Hematopoietic multipotent progenitor cell treated with erythropoietin and hydrocortisone succinate and interleukin-3 and kit ligand, for 4 days (in vitro differentiated cells): ENCODE measurements at places on chromosomes 3 and 15.

DNA sequence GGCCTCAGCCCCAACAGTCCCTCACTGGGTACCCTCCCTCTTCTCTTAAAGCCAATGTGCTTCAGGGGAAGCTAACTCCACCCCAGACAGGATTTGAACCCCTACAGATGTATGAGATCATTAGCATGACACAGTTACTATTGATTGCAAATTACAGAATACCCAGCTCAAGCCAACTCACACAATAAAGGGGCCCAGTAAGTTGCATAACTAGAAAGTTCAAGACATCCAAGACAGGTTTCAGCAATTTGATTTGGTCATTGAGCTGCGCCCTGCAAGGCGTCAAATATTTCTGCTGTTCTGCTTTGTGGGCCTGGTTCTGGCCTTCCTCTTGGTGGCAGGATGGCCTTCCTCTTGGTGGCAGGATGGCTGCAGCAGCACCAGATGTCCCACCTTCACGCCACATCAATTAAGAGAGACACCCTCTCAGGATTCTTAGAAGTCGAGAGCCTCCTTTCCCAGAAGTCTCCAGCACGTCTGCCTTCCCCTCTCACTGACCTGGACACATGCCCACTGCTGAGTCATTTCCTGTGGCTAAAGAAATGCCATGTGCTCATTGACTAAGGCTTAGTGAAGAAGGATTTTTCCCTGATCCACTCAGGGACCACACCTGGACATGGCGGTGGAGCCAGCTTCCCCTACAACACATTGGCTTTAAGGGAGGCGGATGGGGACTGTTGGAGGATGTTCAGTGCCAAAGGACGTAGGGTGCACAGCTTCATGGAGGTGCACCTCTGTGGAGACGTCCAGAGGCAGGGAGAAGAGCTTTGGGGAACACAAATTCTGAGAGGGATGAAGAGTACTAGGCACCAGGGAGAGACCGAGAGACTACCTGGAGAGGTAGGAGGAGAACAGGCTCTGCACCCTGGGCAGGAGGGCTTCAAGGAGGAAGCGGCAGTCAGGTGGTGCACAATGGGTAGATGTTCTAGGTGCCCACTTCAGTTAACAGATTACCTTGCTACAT lies 49.1 kb downstream of the DNASE1L3 start:
- peak; percentile 69 for DNase-seq

GRCh38 chr3:179020112-179020511 lies 51.5 kb downstream of the ZMAT3 start:
- peak; percentile 34 for DNase-seq

DNA sequence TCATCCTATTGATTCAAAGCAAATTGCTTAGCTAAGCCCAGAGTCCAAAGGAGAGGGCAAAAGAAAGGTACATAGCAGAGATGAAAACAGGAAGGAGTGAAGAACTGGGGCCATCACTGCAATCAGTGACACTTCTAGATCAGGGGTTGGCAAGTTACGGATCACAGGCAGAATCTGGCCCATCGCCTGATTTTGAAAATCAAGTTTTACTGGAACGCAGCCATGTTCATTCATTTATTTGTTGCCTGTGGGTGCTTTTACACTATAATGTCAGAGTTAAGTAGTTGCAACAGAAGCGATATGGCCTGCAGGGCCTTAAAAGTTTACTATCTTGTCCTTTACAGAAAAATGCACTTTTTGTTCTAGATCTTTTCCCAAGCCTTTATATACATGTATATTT lies 271.7 kb upstream of the TOPAZ1 start:
- DNase-seq: no peak

- no peak for DNase-seq
These were observed 328.7 kb downstream of the ZBBX start for GRCh38 chr3:167051421-167051820.

- peak; percentile 49 for DNase-seq
These were observed 73.6 kb downstream of the EEFSEC start for GRCh38 chr3:128226795-128227395.

- DNase-seq: no peak
These were observed 224.8 kb downstream of the LPP start for GRCh38 chr3:188378786-188379185.

DNA sequence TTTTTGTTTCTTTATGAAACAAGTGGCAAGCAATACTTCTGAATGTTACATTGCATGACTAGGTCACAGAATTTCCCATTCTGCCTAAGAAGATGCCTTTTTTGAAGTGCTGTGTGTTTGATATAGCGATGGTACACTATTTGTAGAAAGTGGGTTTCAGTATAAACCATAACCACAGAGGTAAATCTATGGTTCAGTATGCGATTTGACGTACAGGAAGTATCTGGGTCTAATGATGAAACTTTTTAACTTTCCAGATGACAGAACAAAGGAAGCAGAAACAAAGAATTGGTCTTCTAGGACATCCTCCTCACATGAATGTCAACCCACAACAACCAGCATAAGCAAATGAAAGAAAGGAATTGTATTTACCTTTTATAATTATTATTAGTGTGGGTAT lies 133.4 kb upstream of the BHLHE40 start:
- peak; percentile 59 for DNase-seq

- DNase-seq: peak; percentile 98
These were observed at the start of gene WDR76 for GRCh38 chr15:43826508-43827341. WDR76 (plus strand) TSS chr15:43827002; CDS start chr15:43827033, 31 bp downstream.

DNA sequence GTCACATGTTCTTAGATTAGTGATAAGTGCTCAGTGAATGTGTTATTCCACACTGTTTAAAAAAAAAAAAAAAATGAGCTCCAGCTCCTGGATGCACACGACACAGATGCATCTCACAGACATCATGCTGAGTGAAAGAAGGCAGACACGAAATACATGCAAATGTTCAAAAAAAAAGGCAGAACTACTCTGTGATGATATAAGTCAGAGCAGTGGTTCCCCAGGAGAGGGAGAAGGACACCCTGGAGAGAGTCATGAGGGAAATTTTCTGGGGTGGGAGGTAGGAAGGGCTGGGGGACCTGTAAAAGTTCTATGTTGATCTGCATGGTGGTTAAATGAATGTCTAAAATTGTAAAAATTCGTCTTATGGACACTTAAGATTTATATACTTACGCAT lies 4.3 kb downstream of the CSRNP1 start:
- no peak for DNase-seq

DNA sequence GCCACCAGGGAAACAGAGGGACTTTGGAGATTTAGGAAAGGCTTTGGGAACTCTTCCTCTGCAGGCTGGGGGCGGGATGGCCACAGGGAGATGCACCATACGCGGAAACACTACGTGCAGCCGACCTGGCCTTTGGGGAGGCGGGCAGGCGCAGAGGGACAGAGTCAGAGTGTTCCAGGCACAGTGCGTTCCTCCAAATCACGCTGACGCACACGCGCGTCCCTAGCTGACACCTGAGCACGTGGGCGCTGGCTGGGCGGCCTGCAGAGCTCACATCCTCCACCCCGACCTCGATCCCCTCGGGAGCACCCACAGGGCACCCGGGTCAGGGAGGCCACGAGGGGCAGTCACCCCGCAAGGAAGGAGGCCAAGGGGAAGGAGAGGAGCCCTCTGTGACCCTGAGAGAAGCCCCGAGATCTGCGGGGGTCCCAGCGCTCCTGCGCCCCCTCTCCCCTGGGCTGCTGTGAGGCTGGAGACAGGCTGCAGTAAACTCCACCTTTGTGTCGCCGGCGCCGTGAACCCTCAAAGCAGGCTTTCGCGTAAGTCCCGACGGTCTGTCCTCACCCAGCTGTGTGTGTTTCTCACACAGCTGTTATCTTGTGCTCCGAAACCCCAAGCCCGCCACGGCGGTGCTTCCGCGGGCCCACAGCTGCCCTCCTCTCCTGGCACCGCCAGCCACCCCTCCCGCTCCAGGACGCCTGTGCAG lies 196.3 kb downstream of the OCA2 start:
- no peak for DNase-seq

GRCh38 chr3:179860275-179861107 lies 176.2 kb downstream of the PEX5L start:
- no peak for DNase-seq

DNA sequence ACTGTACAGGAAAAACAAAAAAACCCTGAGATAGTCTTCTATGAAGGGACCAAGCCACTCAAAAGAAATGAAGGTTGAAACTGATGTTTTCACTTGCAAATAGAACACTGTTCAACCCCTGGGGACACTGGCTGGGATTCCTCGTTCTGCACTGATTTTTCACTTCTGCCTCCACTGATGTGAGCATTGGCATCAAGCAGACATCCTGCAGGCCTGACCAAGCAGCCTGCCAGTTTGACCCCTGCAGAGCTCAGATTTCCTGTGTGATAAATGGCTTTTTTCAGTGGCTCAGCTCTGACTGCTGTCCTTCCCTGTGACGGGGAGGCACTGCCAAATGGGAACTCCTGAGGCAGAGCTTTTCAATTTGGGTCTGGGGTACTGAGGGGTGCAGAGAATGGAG lies 50.0 kb downstream of the RASGRP1 start:
- DNase-seq: no peak

GRCh38 chr3:72161881-72162595 lies 377.1 kb upstream of the PROK2 start:
- DNase-seq: no peak

DNA sequence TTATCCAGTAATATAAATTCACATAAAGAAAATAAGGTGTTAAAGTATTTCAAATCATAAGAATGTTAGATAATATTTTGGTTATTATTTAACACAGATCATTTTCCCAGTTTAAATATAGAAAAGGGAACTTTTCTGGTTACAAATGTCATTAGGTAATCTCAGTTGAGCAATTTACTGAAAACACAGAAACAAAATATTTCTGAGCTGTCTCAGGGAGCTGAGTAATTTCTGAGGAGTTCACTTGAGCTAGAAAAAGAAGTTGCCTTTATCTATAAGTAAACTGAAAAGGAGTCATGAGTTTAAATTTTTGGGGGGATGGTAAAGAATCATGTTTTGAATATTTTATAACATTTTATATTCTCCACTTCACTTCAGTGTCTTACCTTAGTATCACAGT lies 855.4 kb upstream of the ARPP21 start:
- no peak for DNase-seq

GRCh38 chr3:150349314-150350097 lies 58.6 kb upstream of the TSC22D2 start:
- DNase-seq: no peak

DNA sequence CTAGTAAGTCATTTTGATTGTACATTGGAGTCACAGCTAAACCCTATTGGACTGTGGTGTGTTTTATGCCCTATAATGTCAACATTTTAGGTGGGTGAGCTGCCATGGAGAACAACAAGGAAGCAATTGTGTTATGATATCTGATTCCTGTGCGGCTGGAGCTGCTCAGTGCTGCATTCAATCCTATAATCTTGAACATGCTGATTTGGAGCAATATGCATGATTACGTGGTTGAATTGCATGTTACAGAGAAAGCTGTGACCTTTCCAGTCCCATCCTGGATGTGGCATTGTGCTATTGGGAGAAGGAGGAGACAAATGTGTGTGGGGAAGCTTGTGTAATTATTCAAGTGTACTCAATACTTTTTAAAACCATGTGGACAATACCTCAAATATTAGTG lies 20.1 kb upstream of the C3orf49 start:
- DNase-seq: no peak

- DNase-seq: peak; percentile 17
These were observed 45.7 kb downstream of the UBP1 start for GRCh38 chr3:33394403-33395054.

GRCh38 chr15:66706225-66706732 lies 4.2 kb downstream of the SMAD6 start:
- no peak for DNase-seq

DNA sequence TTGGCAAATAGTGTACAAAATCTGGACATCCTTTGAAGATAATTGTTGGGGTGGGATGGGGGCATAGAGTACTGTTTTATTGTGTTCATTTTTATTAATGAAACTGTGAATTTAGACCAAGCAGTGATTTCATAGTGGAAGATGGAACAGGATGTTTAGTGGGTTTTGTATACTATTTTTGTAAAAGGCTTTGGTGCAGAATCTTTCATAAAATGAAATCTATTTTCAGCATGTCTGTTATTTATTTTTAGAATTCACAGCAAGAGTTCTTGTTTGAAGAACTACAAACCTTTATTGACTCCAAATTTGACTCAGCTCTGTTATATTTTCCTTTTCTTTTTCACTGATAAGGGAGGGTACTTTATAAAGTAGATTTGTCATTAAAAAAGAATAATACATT lies 145.4 kb downstream of the AKAP13 start:
- no peak for DNase-seq

DNA sequence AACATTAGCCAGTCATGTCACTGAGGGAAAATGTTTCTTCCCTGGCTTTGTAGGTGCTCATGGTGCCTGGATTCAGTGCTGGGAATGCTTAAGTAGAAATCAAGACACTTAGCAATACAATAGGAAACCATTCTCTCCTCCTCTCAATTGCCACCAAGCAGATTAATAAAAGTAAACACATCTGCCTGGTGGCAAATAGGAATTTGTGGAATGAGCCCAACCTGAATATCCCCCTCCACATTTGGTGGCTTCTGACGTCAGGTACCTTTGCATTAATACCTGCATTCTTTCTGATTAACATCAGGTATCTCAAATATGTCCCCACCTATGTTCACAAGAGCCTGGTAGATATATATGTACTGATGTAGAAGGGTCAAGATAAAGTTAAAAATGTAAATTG lies 42.7 kb downstream of the PPP2R3A start:
- no peak for DNase-seq

GRCh38 chr15:37789397-37789786 lies 145.0 kb upstream of the TMCO5A start:
- DNase-seq: no peak

DNA sequence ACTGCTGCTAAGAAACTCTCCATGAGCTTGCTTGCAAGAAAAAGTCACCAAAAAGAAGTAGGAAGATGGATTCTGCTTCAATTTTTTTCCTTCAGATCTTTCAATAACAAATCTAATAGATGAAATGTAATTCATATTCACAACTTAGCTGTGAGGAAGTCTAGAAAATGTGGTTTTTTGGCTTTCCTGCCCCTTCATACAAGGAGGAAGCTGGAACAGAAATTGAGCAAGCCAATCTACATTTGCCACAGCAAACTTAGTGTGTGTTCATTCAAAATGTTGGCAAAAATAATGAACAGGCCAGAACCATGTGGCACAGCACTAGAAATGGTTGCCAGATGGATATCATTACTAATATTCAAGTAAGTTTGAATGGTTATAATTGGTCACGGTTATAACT lies 93.2 kb upstream of the NEDD4 start:
- DNase-seq: peak; percentile 66

- DNase-seq: no peak
These were observed 573.0 kb downstream of the MECOM start for GRCh38 chr3:169090559-169090958.

DNA sequence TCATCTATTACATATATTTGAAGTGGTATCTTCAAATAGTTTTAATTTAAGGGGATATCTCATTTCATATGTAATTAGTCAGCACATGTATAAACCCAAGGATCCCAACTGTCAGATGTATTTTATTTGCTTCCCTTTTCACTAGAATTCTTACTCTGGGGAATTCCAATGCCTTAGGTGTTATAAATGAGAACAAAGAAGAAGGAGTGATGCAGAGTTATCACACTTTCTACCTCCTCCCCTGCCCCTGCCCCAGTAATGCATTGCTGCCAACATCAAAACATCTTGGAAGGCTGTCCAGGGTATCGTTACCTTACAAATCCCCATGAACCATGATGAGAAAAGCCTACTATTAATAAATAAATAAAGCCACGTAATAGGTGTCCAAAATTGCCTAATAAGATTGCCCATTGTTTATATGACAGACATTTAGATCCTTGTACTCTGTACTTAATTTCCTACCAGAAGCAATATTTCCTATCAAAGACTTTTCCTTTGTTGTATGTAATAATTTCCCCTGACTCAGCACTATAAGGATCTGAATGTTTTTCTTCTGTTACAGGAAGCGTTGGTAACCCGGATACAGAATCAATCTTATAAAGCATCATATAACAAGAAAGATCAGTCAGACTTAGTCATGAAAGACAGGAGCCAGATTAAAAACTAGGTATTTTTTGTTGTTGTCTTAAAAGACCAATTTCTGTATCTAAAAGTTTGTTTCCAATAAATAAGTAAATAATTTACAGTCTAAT lies 38.8 kb downstream of the CBLB start:
- no peak for DNase-seq
